ENCODE measurements at places on chromosomes 11 and 22.

GRCh38 chr11:38219636-38220035 lies 1621.6 kb upstream of the RAG2 start:
- DNase-seq: no peak

- no peak for DNase-seq
Measured at GRCh38 chr11:14124886-14125285, 162.4 kb downstream of the SPON1 start.

- DNase-seq: no peak
Measured at GRCh38 chr11:39239553-39239952, 2219.9 kb downstream of the LRRC4C start.

GRCh38 chr11:68340784-68341556 lies 28.6 kb downstream of the LRP5 start:
- no peak for DNase-seq

DNA sequence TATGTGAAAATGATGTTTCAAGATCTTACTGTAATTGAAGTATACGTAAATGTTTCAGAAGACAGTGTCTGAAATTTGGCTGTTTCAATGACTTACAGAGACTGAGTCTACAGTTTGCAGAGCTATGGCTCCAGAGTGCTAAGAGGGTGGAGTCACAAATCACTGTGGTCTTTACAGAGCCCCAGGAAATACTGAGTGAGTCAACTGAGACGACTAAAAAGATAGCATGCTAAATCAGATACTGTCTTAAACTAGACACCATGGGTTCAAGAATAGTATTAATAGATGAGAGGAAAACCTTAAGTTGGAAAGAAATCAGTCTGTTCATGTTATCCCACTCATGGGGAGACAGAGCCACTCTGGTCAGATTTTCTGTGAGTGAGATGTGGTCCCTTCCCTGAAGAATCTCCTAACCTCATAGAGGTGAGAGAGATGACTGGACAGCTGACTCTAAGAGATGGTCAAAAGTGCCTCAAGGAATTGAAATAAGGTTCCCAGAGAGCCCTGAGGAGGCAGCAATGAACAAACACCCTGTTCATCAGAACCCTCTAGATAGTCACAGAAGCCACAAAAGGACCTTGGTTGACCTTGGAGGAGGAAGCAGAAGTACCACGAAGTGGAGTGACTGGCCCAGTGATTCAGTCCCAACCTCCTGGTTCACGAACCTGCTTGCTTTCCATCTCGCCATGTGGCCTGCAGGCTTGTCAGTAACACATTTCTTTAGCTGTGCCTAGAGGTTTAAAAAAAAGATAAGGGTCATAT lies 30.2 kb downstream of the C11orf91 start:
- no peak for DNase-seq

DNA sequence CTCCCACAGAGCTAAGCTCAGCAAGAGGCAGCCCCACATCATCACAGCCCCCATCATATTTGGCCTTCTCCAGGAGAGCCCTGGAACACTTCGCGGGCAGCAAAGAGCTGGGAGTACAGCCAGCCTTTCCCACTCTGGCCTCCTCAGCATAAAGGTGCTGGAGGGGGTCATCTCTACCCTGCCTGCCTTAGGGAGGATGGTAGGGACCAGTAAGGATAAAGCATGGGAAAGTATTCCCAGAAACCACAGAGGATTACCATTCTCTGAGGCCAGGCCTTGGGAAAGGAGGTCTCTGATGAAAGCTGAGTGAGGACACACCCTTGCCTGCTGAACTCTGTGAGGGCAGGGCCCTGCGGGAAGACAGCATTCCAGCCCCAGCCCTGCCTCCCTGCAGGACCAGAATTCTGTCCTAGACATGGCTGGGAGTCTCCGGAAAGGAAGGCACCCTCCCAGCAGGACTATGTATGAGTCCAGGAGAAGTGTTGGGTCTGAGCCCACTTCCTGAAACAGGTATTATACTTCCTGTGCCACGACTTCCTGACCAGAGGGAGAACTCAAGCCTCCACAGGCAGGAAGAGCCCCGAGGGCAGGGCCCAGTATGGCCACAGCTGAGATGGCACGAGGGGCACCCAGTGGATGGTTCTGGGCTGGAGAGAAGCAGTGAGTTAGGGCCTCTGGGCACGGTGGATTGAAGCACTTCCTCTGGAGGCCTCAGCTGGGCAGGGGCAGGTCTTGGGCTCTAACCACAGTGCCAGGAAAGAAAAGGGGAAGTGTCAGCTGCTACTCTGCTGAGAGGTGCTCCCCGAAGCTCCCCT lies 12.9 kb upstream of the CASTOR1 start:
- no peak for DNase-seq

DNA sequence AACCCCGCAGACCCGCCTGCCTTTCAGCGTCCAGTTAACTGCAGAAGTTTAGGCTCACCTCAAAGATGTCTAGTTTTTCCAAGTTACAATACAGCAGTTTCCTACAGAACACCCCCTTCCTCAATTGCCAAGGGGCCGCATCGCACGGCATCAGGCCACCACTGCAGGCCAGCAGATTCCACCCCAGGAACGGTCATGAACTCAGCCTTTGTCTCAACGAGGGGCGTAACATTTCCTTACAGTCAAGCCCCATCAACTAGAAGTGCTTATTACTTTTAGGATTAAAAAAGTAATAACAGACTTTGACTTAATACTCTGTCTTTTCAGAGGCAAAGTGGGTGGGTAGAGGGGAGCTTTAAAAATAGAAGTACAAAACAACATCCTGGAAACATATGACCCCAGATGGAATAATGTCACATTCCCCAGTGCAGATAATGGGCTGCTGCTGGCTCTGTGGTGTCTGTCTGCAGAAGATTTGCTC lies 36.3 kb downstream of the PPP2R1B start:
- no peak for DNase-seq

DNA sequence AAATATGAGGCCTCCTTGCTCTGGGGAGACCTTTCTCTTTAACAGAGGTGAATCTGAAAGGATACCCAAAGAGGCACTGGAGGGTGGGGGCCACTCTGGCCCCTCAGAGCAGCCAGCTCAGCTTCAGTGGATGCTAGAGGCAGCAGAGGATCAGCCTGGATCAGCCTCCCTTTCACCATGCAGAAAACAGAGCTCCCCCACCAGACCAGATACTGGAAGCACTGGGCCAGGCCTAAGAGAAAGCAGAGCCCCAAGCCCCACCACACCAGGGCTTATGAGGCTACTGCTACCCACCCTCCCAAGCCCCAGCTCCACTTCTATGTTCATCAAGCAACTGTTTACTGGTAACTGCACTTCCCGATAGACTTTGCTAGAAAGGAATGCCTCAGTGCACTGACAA lies 4.0 kb upstream of the SLC43A3 start:
- DNase-seq: no peak
